ENCODE measurements at places on chromosomes 2 and 18.

DNA sequence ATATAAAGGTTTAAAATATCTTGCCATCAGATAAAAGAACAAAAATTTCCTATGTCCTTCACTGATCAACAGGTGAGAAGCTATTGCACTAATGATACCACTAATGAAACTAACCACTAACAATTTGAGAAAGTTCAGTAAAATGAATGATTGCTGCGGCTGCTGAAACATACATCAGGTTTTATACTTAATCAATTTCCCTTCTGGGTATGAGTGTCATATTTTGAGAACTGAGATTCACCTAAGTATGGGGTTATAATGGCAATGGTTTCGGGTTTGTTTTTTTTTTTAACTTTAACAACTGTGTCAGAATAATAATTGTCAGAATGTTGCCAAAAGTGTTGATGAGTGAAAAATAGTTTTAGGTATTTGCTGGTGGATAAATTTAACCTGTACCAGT lies 151.3 kb upstream of the SLC39A10 start:
- no peak for DNase-seq

- no peak for DNase-seq
Measured at GRCh38 chr18:5840025-5840424, 55.3 kb downstream of the TMEM200C start.

DNA sequence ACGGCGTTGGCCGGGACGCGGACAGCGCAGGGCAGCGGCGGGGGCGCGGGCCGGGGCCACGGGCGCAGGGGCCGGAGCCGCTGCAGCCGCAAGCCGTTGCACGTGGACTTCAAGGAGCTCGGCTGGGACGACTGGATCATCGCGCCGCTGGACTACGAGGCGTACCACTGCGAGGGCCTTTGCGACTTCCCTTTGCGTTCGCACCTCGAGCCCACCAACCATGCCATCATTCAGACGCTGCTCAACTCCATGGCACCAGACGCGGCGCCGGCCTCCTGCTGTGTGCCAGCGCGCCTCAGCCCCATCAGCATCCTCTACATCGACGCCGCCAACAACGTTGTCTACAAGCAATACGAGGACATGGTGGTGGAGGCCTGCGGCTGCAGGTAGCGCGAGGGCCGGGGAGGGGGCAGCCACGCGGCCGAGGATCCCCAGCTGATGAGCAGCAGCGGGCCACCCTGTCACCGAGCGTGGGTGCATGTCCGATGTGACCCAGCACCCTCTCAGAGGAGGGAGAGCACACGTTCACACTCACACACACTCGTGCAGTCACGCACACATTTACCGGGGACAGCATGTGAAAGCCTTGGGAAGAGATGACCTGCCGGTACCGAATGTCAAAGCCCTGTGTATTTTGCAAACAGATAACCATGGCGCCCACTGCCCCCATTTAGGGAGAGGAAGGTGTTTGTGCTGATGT lies 4.2 kb downstream of the GDF7 start:
- DNase-seq = no peak

DNA sequence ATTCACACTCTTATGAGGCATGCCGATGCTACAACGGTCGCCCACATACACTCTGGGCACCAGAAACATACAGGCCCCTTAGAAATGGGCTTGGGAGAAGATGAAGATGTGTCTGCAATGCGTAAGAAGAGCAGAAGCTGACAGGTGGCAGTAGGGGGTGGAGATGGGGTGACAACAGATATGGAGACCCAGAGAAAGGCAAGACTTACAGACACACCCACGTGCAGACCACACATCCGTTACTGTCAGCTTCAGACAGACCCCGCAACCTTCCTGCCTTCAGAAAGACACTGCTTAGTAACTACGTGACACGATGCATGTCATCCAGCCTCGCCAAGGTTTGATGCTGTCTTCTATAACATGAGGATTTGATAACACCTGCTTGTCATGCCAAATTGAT lies 89.5 kb downstream of the ZFP36L2 start:
- DNase-seq = no peak

DNA sequence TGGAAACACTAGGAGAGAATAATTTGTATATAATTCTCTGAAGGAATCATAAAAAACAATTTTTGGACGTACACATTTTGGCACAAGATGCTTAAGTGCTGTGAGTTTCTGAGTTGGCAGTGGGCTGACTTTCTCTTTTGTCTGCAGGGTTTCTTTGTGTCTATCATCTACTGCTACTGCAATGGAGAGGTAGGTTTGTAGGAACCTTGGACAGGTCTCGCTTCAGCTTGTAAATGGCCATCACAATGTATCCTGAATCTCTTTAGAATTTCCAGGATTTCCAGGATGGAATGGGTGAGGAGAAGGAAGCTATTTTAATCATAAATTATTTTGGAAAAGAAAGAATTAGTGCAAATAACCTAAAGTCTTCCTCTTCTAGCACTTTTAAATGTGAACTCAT lies 83.9 kb downstream of the PTH2R start:
- DNase-seq = no peak

GRCh38 chr2:67600946-67601345 lies 203.8 kb downstream of the ETAA1 start:
- no peak for DNase-seq

DNA sequence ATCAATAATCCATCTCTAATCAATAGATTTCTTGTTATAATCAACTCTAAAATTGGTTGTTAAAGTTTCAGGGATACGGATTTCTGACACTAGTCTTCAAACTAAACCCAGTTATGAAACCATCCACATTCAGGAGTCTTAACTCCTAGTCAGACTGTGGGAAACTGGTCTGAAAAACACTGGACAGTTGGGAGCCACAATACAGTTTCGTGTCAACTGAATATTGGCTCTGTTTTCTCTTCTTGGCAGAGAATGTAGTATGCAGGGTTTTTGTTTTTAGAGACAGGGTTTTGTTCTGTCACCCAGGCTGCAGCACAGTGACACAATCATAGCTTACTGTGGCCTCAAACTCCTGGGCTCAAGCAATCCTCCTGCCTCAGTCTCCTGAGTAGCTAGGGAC lies 123.1 kb downstream of the RTTN start:
- DNase-seq = no peak
